Stimulated activated naive CD4-positive, alpha-beta T cell treated with Interleukin-2 at 50 U/mL for 16 hours (primary cell): ENCODE measurements at places on chromosomes 7 and 10.

DNA sequence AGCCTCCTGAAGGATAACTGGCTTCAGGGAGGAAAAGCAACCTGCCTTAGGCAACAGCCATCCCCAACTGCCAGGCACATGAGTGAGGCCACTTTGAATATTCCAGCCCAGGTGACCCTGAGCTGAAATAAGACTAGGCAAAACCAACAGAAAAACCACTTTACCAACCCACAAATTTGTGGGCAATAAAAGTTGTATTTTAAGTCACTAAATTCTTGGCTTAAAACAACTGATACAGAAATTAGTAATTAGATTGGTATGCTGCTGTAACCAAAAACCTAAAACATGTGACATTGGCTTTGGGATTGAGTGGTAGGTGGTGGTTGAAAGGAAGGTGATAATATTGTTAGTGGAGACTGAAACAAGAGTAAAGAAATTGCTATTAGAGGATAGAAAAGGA, 39.9 kb downstream of the ABCB4 start:
- DNase-seq = no peak

DNA sequence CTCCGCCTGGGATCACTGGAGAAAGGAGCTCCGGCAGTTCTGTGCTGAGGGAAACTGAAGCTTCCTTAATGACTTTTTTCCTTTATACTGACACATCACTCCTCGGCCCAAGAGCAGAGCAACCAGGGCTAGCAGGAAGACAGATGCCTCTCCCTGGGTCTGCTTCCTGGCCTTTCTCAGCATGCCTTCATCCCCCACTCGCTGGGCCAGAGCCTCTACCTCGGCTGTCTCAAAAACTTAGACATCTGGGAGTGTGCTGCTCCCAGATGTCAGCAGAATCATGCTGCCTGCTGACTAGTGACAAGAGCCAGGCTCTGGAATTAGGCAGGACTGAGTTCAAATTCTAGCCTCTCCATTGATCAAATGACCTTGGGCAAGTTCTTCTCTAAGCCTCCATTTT, 24.4 kb upstream of the LRRC4 start:
- DNase-seq = no peak

DNA sequence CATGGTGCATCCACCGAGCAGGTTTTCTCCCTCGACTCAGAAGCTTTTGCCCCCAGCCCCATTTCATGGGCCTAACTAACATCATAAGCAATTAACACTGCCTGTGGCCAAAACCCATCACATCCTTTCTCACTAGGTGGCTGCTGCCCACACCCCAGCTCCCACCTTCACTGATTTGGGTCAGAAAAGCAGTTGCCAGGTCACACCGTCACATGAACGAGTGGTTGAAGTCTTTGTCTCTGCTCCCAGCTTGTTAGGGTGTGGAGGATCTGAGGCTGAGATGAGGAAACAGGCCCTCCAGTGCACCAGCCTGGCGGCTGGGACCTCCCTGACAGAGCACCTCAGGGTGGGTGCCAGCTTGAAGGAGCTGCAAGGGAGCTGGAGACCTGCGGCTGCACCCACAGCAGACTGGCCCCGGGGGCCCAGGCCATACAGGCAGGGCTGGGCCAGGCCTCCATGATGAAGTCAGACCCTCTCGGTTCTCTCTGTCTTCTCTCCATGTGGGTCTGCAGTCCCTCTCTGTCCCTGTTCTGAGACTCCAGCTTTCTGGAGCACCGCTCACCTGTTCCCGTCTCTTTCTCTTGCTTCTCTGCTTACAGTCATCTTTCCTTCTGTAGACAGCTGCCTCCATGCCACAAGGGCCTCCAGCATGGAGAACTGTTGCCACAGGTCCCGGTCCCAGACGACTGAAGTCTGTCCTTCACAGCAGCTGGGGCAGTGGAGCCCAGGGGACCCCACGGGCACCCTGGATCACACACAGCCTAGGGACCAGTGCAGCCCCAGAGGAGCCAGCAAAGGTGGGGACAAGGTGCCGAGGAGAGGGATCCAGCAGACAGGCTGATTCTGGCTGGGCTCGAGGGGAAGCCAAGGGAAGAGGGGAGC, 13.8 kb upstream of the INPP5A start:
- no peak for DNase-seq

- DNase-seq = no peak
Measured at GRCh38 chr7:132080967-132081668, 495.2 kb downstream of the PLXNA4 start.

DNA sequence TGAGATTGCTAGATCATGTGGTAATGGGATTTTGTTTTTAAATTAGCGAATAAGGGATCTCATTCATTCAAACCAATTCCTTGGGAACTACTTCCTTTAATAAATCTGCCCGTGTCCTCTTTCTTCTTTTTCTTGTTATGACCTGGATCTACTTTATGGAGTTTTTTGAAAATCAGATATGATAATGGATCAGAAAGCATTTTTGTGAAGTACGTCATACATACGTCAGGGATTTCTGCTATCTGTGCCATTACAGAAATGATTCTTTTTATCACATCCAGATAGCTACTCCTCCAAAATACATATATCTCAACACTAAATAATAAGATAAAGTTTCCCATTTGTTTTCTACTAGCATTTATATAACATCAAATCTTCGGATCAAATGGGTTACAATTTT, 40.2 kb upstream of the STK17A start:
- no peak for DNase-seq

DNA sequence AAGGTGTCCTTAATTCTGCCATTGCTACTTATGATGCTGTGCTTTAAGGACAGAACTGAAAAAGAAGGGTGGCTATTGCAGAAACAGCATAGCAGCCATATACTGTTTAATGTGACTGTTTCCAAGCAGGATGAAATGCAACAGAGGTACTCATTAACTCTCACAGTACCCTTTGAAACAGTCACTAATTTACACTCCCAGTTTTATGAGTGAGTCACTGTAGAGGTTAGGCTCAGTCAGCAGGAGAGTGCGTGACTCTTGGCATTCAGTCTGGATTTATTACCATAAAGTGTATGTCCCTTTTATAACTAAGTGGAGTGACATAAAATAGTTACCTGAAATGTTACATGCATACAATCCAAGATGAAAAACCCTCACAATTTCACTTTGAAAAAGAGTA, 27.7 kb downstream of the ALDH18A1 start:
- DNase-seq = no peak

DNA sequence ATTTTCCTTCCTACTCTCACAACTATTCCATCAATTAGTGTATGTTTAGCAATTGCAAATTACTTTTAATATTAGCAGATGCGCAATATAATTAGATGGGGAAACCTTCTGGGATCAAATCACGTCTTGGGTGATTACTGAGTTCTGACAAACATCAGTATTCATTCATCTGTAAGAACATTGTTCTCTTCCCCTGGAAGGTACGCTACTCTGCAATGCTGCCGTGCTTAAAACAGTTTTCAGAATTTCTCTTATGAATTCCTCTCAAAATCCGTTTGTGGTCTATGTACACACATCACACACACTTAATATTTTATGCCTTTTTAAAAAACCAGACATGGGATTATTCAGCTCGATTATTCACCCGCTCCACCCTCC, 237.5 kb upstream of the NEBL start:
- DNase-seq = no peak

GRCh38 chr10:100878291-100878910, 34.4 kb upstream of the SLF2 start:
- no peak for DNase-seq
